Suppressor macrophage treated with lipopolysaccharide for 4 hours (primary cell): ENCODE measurements at places on chromosomes 2 and 18.

DNA sequence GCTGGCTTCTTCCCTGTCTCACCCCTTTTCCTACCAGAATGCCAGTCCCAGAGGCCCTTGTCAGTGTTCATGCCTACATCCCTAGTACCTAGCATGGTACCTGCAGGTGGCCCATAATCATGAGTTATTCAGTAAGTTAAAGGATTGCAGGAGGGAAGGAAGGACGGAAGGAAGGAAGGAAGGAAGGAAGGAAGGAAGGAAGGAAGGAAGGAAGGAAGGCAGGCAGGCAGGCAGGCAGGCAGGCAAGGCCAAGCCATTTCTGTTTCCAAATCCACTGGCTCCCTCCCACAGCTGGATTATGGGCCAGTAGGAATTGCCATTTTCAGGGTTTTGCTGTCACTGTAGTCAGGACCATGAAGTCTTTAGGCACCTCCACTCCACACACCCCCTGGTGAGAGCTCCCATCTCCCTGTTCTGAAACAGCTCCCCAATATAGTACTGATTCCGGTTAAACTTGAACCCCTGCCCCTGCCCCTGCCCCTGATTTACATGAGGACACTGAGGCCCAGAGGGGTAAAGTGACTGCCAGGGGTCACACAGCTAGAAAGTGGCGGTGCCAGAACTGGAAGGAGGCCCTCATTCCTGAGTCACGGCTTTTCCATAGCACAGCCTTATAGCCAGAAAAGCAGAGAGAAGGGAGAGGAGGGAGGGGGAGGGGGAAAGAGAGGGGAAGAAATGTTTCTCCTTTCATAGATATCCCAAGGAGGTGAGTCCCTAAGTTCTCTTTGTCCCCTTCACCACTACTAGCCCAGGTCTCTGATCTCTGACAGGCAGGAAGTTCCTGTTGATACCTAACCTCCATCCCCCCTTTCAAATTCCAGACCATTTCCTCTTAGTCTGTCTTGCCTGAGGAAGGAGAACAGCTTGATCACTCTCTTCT, 12.2 kb upstream of the TNS1 start:
- no peak for DNase-seq

- no peak for DNase-seq
Measured at GRCh38 chr18:79422783-79423165, 27.0 kb downstream of the NFATC1 start.

DNA sequence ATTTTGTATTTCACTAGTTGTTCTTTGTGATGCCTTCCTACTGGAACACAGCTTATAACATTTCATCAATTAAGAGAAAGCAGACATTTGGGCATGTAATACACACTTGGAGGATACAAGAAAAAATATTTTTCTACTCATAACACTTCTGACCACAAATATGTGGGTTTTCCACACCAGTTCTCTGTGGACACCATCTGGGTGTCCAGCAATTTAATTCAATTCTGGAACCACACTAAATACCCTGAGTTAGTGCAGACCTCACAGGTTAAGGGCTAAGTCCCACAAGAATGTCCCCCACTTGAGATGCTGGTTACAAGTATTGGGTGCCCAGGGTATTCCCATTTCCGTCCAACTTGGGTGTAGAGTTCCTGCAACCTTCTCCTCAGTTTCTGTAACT, 91.1 kb upstream of the SKOR2 start:
- DNase-seq: no peak

DNA sequence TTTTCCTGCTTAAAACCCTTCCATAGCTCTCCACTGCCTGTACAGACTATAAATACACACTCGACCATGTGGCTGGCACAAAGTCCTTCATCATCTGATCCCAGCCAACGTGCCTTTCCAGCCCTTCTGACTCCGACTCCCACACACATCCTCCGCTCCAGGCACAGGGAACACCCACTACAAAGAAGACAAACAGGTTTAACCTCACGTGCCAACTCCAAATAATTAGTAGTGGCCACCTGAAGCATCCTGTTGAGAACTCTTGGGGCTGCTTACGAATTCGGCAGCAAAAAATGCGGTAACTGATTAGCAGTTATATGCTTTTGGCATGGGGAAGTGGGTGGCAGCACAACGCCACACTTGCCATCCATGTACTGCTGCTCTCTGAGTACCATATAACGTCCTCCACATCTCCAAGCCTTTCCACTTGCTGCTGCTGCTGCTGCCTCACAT, 12.1 kb downstream of the SPIRE1 start:
- no peak for DNase-seq

DNA sequence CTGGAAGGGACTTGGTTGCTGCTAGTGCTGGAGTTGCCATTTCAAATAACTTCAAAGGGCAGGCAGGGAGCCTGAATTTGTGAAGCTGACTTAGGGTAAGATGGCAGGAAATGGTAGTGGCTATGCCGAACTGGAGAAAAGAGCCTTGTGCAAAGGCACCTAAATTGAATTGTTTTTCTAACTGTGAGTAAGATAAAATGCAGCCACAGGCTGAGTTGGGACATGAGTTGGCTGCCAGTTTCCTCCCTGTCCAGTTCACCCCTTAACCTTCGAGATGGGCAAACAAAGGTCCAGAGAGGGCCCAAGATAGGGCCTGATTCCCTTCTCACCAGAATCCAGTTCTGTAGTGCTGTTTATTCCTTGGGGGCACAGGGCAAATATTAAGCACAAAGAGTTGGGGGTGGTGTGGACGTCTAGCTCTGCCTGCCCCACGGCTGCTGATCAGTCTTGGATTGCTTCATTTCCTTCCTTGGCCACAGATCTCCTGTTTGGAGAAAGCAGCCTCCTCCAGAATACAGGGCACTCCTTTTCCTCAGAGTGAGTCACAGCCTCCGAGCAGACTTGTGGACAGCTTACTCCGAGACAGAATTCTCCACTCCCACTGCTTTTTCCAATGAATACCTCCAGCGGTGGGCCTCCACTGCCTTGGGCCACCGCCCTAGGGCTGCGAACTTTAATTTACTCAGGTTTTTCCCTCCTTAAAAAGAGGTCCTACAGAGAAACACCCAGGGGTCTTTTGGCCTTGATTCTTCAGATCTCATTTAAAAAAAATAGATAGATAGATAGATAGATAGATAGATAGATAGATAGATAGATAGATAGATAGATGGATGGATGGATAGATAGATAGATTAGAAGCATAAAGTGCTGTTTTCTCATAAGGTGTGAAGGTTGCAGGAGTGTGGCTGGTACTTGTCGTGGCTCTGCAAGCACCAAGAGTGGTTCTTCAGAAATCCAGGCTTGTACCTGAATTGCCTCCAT, 18.4 kb upstream of the SLC20A1 start:
- DNase-seq: peak; percentile 80

- DNase-seq: no peak
Measured at GRCh38 chr2:144348846-144349245, 171.1 kb downstream of the ZEB2 start.

GRCh38 chr2:190968522-190968921, 45.4 kb downstream of the STAT1 start:
- DNase-seq: no peak

DNA sequence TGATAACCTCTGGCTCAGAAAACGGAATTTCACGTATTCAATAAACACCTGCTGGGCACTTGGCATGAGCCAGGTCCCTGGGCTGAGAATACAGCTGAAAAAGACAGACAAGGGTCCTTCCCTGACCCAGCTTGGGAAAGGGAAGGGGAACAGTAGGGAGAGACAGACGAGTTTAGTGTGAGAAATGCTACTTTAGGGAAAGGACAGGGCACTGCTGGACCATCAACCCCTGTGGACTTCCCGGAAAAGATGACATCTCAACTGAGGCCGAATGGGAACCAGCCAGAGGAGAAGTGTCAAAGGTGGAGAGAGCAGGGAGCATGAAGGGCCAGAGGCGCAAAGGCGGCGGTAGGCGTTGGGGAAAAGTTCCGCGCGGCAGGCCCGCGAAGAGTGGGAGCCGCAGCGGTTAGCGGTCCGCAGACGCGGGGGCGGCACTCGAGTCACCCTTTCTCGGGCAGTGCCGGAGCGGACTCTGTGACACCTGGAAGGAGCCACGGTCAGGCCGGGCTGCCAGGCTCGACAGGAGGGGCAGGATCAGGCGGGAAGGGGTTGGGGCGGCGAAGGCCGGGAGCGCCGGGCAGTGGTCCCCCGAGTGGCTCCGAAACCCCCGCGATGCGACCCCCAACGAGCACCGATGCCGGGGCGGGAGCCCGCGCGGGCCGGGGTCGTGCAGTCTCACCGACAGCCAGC, 519 bp downstream of the TEX261 start:
- DNase-seq: peak; percentile 46

- no peak for DNase-seq
Measured at GRCh38 chr18:34990597-34990996, 50.6 kb upstream of the MAPRE2 start.

GRCh38 chr18:48785091-48785614, 165.6 kb downstream of the SMAD7 start:
- peak; percentile 93 for DNase-seq

GRCh38 chr2:80473796-80474195, 169.2 kb upstream of the LRRTM1 start:
- DNase-seq: no peak

DNA sequence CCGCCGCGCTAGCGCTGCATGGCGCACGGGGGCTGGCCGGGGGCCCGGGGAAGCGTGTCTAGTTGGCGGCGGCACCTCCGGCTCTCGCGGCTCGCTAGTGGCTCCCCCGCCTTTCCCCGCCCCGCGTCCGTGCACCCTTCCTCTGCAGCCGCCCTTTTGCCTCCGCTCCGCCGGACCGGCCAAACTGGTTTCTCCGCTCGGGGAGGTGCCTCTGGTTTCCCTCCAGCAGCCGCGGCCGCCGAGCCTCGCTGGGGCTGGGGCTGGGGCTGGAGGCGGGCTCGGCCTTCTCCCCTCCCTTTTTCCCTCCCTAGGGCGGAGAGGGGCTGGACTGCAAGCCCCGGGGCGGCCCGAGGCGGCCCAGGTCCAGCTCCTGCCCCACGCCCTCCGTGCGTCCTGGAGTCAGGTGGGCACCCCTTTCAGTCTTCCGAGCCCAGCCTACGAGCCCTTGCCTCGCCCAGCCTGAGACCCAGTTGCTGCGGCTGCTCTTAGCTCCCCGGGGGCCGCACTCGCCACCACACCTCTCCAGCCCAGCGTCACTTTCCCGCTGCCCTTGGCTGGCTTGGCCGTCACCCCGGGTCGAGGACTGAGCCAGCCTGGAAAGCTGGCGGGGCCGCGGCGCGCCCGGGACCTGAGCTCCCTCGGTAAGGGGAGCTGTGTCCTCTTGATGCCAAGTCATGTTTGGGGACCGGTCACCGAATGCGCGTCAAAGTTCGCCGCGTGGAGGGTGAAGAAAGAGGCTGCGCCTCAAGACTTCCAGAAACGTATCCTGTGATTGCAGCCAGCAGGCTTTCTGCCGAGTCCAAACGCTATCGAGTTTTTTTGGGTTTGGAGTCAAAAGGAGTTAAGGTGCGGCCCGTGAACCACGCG, at the start of gene ATP8B1:
TSS of gene ATP8B1 (minus strand) at position 213 of the 867 bp plus-strand sequence. CDS start 71,508 bp downstream, outside the sequence.
- peak; percentile 55 for DNase-seq

DNA sequence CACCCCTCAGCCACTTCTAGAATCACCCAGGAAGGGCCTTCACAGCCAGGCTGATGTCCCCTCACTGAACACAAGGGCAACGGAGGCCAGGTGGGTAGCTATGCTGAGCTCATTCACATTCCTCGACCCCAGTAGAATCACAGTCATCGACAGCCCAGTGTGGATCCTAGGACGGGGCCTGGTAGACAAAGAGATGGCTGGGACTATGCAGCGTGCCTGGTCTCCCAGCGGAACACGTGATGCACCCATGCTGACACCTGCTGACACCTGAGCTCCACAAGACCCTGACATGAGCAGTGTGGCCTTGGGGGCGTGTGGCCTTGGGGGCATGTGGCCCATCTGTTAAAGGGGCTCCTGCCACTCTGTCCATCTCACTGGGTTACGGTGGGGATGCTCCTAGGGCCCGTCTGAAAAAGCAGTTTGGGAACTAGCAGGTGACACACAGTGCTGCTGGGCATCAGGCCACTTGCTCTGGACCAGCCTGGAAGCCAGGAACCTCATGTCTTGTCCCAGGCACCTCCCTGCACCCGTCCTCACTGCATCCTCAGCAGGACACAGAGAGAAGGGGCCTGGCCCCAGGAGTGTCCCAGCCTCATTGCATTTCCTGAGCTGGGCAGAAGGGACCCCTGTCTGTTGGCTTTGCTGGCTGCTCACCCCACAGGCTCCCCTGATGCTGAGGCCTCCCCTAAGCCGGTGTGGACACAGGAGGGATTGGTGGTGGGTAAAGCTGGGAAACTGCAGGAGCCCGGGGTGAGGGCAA, 9.7 kb downstream of the ECEL1 start:
- DNase-seq: no peak

DNA sequence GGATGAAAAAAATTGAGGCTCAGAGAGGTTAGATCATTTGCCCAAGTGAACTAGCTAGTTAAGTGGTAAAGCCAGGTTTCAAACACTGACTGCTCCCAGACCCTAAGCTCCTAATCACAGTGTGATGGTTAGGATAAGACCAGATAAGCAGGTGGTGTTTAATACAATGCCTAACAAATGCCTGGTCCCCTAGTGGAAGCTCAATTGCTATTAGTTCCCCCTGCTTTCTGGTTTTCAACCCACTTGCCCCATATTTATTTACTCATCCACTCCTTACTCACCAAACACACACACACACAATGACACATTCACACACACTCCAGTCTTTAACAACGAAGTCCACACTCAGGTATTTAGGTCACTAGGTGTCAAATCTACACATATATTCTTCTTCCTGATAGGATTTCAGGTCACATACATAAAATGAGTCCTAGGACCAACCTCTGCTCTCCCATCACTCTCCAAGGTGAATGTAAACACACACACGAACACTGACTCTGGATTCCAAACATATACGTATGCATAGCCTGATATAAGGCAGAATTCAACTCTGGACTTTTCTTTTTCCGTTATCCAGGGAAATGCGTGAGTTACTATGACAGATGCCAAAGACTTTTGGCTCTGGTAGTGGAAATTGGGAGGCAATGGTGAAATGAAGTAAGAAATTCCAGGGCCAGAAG, 73.6 kb upstream of the TSPYL6 start:
- DNase-seq: no peak

DNA sequence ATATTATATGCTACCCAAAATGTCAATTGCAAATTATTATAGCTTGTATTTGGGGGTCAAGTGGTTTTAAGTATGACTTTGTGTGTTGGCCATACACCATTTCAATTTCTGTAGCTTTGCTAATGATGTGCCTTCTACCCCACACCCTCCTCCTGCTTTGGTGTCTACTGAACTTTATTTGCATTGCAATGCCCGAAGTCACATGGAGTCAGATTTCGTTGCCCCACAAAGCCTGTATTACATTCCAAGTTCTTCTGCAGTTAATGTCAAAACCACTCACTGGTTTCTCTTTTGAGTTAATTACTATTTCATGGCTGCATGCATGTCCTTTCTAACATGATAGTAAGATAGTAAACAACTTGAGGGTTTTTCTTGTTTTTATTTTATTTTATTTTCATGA, 528.9 kb downstream of the RIT2 start:
- DNase-seq: no peak

DNA sequence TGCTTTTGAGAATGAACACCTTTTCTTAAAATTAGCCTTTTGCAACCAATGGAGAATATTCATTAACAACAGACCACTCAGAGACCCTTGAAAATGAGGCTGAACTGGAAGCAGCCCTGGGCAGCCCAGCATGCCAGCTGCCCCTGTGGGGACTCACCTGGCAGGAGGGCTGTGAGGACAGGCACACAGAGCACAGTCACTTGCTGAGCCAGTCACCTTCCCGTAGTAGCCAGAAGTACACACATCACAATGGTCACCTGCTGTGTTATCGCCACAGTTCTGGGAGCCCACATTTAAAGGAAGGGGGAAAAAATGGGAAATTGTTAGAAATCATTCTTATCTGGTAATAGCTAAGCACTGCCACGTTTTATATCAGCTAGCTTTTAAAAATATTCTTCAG, 115.5 kb downstream of the LAMA1 start:
- DNase-seq: no peak

- no peak for DNase-seq
Measured at GRCh38 chr2:230657906-230658305, 54.7 kb upstream of the CAB39 start.
